ENCODE measurements at places on chromosomes 1 and 21. TPM values are rescaled to one million over a fixed set of nuclear protein-coding genes. Genes with fewer than 3 reads are reported as not detected.

DNA sequence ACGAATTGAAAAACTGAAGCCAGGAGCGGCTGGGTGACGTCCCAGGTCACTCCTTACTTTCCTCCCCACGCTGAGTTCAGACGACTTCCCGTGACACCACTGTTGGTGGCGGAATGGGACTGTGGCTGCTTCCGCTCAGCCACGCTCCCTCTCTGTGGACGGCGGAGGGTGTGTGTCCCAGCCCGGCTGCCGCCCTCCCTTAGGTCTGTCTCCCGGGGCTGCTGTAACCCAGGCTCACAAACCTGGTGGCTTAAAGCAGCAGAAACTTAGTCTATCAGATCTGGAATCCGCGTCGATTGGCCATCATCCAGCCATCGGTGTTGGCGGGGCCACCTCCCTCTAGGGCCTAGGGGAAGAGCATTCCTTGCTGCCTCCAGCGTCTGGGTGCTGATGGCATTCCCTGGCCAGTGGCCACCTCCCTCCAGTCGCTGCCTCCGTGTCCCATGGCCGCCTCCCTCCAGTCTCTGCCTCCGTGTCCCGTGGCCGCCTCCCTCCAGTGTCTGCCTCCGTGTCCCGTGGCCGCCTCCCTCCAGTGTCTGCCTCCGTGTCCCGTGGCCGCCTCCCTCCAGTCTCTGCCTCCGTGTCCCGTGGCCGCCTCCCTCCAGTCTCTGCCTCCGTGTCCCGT lies 17.5 kb downstream of the TRPM2 start:
- no peak for DNase-seq

- DNase-seq, result no peak
Observed at GRCh38 chr21:43734131-43734927, 15.4 kb downstream of the PDXK start.

Gene SLC9C2
- total RNA-seq, result not detected

Gene FAAH
- total RNA-seq, result 19.8 TPM

GRCh38 chr1:150273311-150273710 lies 721 bp downstream of the C1orf54 start:
- no peak for DNase-seq

GRCh38 chr1:234915924-234916675 lies 212.5 kb downstream of the TOMM20 start:
- DNase-seq, result no peak

Gene CRYBG2
- total RNA-seq, result 8.7 TPM

Gene PSRC1
- 141 TPM for total RNA-seq

DNA sequence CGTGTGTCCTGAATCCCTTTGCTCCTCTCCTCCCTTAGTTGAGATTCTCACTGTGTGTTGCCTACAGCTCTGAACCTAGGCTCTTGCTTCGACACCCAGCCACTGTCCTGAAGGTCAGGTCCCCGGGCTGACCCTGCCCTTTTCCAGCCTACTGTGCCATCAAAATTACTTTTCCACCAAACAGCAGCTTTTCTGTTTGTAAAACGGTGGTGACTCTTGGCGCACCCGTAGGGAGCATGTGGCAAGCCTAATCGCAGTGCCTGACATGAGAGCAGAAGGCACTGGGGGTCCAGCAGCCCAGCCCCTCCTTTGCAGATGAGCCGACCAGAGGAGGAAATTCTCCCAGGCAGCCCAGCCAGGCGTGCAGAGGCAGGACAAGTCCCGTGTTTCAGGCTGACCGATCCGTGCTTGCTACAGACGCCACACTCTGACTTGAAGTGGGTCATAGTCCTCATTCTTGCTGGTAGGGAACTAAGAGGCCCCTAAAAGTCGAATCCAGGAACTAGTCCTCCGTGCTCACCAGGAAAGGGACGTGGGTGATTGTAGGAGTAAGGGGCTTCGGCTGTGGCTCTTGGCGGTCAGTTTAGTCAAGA lies 6.8 kb downstream of the GPR137B start:
- no peak for DNase-seq

Gene GJA8
- not detected for total RNA-seq

GRCh38 chr1:121443001-121443540 lies 258.3 kb downstream of the SRGAP2C start:
- DNase-seq, result no peak

Data from H7 (cell line).